Mesenchymal stem cell (in vitro differentiated cells and primary cell): ENCODE measurements at places on chromosomes 3 and 15.
A peak's percentile ranks its signal among the peaks of the same experiment; 100 is the strongest.

DNA sequence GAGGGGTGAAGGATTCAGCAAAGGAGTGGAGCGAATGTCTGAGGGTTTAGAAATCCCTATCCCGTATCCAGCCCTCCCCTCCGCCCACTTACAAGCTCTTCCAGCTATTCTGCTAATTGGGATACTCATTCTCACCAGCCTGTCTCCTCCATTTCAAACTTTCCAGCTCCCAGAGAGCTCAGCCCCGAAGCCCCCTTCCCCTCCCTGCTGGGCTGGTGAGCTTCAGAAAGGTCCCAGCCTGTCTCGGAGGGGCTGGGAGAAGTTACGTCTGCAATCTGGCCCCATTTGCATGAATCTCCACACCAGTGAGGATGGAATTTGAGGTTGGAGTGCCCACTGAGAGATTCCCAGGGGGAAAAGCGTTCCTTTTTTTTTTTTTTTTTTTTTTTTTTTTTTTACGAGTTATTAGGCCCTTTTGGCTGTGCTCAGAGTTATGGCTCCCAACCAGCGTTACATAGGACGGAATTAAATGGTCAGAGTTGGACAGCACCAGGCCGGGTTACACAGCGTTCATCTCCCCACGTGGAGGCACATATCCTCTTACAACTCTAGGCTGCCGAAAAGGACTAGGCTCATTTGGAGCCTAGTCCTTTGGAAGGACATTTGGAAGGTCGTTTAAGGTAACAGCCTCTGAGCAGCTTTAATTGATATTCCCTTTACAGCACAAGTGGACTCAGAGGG lies 34.6 kb downstream of the FGD5 start:
- no peak for DNase-seq

- DNase-seq, result no peak
Measured at GRCh38 chr3:976006-976405, 116.8 kb upstream of the CNTN6 start.

DNA sequence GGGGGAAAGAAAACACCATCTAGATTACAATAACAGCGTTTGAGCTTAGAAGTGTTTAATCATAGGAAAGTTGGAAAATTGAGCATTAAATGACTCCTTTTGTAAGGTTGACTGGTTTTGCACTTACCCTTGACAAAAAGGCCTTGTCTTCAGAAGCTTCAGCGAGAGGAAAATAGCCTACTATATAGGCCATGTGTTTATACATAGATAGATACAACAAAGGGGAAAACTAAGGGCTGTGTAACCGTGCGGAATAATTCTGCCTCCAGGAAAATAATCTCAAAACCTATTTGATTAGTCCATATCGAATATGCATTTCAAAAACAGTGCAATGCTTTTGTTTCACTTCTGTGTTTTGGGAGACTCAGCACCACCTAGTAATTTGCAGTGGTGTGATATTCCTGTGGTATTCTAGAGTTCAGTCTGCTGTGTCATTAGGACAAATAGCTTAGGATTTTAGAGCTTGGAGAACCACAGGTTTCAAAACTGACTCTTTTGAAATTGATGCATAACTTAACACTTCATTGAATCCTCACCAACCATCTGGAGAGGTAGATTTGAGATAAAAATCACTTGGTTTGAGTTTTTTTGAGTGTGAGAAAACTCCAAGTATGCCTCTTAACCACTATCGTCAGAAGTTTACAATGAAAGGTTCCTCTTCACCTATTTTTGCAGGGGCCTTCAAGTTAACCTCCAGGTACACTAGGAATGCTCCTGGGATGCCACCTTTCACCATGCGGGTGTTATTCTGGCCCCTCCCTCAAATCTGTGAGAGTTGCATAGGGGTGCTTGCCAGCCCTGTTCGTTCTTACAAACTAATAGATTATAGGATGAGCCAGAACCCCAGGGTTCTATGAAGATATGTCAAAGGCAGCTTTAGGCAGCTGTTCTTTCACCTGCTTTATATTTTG lies 1.9 kb downstream of the ARHGAP31 start:
- peak; percentile 28 for DNase-seq

- DNase-seq, result no peak
Measured at GRCh38 chr15:31393444-31394091, 66.9 kb downstream of the KLF13 start.

- peak; percentile 29 for DNase-seq
Measured at GRCh38 chr3:70120357-70120966, 120.9 kb downstream of the SAMMSON start.

DNA sequence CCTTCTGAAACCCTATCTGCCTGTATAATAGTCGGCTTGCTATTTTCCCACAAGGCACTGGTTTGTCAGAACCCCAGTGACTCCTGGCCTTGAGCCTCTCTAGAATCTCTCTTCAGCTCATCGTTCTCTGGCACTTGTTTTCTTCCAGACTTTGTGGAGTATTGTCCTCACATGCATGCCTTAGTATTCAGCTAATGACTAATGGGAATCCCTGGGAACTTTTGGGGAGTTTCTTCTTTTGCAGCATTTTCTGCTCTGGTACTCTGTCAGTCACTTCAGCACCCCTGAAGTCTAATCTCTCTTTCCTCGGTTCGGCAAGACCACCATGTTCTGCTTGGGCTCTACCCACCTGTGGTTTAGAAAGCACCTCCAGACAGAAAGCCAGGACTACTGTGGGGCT lies 35.8 kb upstream of the THRB start:
- DNase-seq, result no peak

- no peak for DNase-seq
Measured at GRCh38 chr15:99590913-99591646, 25.3 kb downstream of the MEF2A start.

DNA sequence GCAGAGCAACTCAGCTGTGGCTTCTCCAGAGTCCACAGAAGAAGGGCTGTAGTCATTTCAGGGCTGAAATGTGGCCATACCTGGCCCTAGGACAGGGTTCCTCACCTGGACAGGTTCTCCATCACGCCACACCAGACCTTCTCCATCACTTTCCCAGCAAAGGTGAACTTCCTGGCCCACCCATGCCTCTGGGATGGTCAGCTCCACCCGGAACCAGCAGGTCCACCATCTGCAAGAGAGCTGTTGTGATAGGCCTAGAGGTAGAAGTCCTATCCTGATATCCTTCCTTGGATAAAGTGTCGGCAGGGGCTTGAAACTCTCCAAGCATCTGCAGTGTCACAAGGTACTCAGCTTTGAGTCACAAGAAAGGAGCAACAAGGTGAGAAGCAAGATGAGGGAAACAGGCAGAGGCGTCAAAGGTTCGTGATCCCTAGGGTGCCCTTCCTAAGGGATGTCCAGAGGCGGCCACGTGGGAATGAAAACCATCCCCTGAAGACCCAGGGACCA lies 948 bp downstream of the MAN2C1 start:
- DNase-seq, result no peak
